ENCODE measurements at places on chromosomes 12 and 14.

GRCh38 chr12:64923536-64923935 is 99.1 kb downstream of the TBC1D30 start:
- no peak for DNase-seq

GRCh38 chr12:117046861-117047530 is 52.2 kb downstream of the TESC start:
- no peak for DNase-seq

DNA sequence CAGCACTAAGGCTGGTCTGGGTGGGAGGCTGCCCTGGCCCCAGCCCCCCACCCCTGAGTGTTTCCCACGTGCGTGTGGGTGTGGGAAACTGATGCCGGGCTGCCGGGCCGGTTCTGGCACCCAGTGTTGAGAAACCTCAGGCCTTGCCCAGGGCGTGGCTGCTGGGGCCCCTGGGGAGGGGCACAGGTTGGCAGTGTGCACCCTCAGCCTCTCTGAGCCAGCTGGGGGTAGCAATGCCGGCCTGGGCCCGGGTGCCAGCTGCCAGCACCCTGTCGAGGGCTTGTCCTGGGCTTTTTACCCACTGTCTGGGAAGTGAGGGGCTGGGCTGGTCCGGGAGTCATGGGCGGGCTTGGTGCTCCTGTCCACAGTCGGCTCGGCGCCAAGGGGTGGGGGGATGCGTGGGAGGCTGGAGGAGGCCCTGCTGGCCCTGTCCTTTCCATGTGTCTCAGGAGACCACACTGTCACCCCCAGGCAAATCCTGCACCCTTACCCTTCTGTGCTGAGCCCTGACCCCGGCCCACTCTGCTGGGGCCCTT is 15.7 kb downstream of the ASPG start:
- no peak for DNase-seq

DNA sequence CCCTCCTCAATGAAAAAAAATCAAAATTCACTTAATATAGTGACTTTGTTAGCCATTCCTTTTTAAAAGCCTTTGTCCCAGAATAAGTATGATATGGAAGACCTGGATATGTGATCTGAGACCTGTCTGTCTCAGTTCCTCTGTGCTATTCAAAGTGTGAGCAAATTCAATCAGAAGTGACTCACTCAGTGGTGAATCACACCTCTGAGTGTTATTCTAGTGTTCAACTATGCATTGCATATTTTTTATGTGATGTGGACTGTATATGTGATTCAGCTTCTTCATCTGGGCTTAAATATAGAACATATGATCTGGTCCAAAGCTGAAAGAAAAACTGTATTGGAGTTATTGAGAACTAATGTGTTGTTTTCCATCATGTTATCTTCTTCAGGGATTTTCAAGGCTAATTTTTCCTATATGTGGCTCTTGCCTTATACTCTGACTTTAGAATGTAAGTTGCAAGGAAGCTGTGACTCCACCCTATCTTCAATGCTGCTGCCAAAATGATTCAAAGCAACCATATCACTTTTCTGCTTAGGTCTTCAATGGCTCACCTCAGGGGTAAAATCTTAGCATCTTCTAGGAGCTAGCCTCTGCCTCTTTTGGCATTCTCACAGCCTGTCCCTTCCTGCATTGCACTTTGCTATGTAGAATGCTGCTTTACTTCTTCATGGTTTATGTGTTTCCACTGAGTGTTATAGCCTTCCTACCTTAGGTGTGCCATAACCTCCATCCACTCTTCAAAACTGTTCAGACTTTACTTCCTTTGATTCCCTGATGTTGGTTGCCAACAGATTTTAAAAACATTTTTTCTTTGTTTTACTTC is 169.8 kb downstream of the OTOGL start:
- peak; percentile 83 for DNase-seq

GRCh38 chr14:29741909-29742401 is 185.7 kb downstream of the PRKD1 start:
- DNase-seq = peak; percentile 21

DNA sequence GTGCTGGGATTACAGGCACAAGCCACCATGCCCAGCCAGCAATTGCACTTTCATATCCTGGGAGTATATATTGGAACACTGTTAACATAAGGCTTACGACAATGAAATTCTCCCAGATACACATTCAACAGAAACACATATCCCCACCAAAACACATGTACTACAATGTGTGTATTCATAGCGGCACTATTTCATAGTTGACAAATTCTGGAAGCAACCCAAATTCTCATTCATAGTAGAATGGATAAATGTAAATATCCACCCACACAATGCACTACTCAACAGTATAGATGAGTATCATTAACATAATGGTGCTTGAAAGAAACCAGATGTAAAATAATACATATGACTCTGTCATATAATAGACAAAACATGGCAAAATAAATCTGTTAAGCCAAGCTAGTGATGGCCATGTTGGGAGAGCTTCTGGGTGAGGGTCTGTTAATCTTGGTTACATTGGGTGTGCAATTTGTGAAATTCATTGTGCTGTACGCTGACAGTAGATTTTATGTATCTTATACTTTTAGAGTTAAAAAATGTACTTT is 2.6 kb upstream of the DNAAF2 start:
- DNase-seq = peak; percentile 14

DNA sequence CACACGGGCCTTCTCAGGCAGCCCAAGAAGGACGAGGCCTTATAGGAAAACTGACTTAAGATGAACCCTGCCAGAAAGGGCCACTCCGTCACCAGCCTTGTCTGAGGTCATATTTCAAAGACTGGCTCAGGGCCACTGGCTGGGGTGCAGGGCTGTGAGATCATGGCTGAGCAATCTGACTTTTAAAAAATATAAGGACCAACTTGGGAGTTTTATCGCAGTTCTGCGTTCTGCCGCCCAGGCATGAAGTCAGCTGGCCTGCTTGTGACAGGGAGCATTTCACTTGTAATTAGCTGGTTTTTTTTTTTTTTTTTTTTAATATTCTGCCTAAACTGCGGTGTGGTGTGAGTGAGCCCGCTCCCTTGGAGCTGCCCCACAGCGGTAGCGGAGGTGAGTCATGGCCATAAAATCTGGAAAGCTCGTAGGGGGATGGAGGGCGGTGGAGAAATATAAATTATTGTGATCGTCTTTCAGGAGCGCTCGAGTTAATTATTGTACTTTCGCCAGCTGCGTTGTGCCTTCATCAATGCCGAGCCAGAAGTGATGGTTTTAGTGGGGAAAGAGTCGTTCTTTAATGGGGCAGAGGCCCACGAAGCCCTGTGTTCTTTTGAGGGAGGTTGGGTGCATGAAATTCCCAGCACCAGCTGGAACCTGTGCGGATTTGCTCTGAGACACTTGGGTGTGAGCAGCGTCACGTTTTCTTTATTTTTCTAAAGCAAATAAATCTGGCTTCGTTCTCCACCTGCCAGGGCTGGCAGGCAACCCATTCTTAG is 231.9 kb downstream of the C12orf75 start:
- peak; percentile 92 for DNase-seq

- DNase-seq = no peak
Measured at GRCh38 chr12:90174198-90174510, 465.5 kb upstream of the ATP2B1 start.

- no peak for DNase-seq
Measured at GRCh38 chr12:4909734-4910501, at the start of gene KCNA1. Gene KCNA1, plus strand, starts transcription at chr12:4909905. Its CDS starts 1,474 bp downstream, at chr12:4911379.

DNA sequence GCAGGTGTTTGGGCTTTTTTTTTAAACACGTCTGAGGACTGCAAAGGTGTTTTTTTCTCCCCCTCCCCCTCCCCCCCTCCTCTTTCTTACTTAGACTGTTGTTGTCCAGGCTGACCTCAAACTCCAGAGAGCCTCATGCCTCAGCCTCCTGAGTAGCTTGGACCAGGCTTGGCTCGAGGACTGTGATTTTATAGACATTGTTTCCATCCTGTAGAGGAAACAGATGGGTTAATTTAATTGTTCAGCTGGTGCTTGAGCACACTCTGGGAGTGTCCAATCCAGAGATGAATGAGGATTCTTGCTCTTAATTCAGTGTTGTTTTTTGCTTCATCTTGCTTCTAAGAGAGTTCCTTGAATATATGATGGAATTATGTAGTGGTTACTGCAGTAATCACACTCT is 42.1 kb downstream of the RASSF3 start:
- no peak for DNase-seq

GRCh38 chr12:113720629-113721028 is 245.5 kb downstream of the RBM19 start:
- no peak for DNase-seq

DNA sequence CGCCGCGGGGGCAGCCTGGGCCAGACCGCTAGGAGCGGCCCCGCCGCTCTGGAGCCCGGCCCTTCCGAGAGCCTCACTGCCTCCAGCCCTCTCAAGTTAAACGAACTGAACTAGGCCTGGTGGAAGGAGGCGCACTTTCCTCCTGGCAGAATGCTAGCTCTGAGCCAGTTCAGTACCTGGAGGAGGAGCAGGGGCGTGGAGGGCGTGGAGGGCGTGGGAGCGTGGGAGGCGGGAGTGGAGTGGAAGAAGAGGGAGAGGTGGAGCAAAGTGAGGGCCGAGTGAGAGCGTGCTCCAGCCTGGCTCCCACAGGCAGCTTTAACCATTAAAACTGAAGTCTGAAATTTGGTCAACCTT is 5.3 kb downstream of the LTB4R start:
- DNase-seq = no peak

DNA sequence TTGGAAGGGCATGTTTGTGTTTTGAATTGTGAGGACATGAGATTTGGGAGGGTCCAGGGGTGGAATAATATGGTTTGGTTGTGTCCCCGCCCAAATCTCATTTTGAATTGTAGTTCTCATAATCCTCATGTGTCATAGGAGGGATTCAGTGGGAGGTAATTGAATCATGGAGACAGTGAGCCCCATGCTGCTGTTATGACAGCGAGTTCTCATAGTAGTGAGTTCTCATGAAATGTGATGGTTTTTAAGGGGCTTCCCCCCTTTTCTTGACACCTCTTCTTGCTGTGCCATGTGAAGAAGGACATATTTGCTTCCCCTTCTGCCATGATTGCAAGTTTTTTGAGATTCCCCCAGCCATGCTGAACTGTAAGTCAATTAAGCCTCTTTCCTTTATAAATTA is 260.0 kb downstream of the DUSP6 start:
- no peak for DNase-seq

GRCh38 chr14:43336351-43336750 is 1170.7 kb downstream of the FSCB start:
- no peak for DNase-seq

DNA sequence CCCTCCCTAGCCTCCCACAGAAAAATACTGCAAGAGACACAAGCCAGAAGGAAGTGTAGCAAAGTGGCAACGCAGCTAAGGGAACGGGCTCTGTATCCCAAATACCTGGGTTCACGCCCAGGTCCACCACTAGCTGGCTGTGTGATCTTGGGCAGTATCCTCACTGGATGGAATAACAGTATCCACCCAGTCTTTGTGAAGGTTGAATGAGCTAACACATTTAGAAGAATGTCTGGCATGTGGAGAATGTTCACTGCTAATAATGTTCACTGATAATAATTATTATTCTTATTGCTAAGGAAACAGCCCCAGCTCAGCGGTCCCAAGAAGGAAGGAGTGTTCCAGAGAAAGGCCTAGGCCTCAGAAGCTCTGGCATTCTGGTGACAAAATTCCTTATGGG is 70.9 kb downstream of the VWF start:
- DNase-seq = no peak

GRCh38 chr14:101881426-101881825 is 82.9 kb upstream of the DYNC1H1 start:
- DNase-seq = no peak

DNA sequence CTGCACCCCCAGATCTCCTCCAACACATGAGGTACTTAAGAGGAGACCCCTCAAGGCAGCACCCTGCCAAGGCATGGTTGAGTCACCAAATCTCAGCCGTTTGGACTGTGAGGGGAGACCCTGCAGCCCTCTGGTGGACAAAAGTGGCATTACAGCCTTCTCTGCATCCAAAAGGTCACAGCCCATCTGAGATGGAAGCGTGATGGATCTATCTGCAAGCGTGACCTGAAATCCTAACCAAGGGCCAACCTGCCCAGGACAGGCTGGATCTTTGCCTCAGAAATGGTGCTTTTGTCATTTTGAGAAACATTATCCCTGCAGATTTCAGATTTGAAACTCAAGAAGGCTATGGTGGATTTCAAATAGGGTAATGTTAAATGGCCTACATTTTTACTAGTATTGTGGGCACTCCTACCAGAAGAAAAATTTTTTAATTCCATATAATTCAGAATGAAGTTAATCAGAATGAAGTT is 23.7 kb upstream of the DHRS4 start:
- DNase-seq = peak; percentile 43

GRCh38 chr12:27332714-27333402 is at the start of gene BMAL2:
Gene BMAL2, plus strand, starts transcription at chr12:27332836. Its CDS starts 237 bp downstream, at chr12:27333073.
- DNase-seq = no peak

DNA sequence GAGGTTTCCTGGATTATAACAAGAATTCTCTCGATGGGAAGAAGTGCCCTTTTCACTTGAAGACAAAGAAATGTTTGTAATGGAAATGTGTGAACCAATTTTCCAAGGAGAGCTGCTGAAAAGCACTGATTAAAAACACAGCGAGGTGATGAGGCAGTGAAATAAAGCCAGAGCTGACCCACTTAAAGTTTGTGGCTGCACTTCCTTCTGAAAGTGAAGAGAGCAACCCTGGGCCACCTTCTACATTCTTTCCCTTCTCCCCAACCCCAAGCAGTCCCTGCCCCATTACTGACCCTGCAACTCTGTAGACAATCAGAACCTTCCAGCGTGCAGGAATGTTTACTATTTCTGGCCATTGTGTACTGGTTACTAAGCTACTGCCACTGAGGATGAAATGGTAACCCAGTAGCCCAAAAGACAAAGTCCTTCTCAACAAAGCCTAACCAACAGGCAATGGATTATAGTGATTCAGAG is 173.9 kb downstream of the TTC7B start:
- DNase-seq = no peak

DNA sequence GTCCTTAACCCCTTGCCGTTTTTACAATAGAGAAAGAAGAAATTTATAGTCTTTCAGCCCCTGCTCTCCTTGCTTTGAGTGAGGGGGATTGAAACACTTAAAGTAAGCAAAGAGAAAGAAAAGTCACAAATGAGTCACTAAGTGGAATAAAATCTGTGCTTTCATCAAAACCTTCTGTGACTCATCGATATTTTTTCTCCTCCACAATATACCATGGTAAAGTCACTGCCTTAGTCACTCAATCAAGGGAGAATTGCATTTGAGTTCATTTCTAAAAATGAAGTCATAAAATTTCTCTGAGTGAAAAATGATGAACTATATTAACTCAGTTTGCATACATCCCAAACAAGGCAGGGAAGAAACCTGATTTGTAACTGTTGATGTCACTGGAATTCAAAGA is 470.3 kb downstream of the FOXG1 start:
- peak; percentile 59 for DNase-seq

- peak; percentile 24 for DNase-seq
Measured at GRCh38 chr14:80215756-80216581, 4.7 kb upstream of the DIO2 start.

GRCh38 chr12:7864601-7865150 is 8.0 kb downstream of the SLC2A14 start:
- no peak for DNase-seq
